LHCN-M2 (cell line): ENCODE measurements at places on chromosomes 7 and 10. TPM values are rescaled to one million over a fixed set of nuclear protein-coding genes. Genes with fewer than 3 reads are reported as not detected.

DNA sequence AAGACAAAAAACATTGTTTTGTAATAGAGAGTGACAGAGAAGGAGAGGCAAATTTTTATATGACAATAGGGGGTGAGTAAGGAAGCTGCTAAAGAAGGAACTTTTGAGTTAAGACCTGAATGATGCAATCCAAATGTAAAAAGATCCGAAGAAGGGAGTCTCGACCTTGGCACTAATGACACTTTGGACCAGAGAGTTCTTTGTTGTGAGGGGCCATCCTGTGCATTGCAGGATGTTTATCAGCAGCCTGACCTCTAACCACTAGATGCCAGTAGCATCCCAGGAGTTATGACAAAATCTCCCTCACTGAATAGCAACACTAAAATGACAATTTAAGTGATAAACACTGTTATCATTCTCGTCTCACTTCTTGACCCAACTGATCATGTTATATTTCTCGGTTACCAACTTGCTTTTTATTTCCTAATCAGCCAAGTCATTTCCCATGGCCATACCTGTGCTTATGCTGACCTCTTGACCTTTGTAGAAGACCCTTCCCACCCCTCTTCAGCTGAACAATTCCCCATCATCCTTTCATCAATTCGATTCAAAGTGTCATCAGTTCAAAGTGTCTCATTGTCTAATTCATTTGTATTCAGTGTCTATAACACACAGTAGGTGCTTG lies 30.0 kb downstream of the DGKI start:
- peak; percentile 64 for DNase-seq

DNA sequence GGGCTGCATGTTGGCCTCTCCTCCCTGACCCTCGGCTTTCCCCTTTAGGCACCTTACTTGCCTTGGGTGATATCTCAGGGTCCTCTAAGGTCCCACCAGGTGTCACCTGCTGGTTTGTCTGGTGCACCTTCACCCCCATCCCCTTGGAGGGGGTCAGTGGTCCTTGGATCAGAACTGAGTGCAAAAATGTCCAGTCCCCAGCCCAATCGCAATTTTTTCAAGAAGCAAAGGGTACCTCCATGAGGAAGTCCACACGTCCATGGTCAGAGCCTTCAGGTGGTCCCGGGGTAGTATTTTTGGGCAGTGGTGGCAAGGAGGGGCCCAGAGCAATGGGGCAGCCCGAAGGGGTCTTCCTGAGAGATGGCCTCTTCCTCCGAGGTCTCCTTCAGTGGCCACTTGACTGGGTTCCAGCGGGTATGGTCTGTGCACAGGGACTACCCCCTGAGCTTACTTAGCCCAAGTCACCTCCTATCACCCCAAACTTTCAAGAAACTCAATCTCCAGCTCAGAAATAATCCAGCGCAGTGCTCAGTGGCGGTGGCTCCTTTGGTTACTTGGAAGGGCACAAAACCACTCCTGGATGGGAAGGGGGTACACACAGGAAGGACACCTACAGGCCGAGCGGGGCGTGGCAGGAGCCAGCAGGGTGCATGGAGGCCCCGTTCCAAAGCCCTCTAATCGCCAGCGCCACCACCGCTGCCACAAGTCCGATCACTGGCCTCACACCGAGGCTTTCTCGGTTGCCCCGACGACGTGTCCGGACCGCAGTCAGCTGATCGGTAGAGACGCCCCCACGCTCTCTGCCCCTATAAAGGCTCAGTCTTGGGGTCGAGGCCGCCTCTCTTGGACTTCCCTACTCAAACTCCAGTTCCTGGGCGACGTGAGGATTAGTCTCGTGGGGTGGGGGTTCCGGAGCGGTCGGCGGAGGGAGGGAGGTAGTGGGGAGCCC lies 4.5 kb downstream of the SAP25 start:
- DNase-seq: peak; percentile 30

GRCh38 chr10:73577788-73578187 lies 13.4 kb downstream of the USP54 start:
- DNase-seq: peak; percentile 46

PTCD1 gene
- total RNA-seq: 15.0 and 19.2 TPM in 2 replicates

DNA sequence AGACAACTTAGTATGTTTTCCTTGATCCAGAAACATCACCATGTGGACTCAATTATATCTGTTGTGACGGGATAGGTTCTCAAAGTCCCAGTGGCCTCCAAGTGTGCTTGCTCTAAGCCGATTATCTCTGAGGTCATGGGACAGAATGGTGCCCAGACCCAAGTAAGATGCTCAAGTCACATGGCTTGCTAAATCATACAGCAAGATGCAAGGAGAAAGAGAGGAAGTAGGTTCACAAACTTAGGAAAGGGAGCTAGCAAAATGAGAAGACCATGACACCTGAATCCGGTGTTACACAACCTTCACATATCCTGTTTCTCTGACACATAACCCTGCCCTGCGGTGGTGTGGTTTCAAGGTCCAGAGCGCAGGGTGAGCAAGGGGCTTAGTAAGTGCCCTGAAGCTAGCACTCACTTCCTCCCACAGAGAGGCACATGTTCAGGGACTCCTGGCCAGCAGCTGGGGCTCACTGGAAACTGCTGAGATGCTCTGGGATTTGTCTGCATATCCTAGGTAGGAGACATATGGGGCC lies 590.9 kb upstream of the ANKRD30A start:
- DNase-seq: peak; percentile 92

DNA sequence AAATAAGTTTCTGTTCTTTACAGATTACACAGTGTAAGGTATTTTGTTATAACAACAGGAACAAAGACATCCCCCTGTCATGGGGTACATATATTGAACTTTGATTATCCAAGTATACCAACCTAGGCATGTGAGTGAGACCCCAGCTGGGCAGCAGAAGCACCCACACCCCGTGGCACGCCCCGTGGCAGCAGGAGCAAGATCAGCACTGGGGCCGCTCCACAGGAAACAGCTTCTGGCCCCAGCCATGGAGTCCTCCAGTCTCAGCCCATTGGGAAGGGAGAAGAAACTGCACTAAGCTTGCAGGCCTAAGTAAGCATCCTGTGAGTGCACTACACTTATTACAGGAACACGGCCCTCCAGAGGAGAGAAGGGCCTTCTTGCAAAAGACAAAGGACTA lies 24.2 kb upstream of the TMEM72 start:
- no peak for DNase-seq

- peak; percentile 71 for DNase-seq
Observed at GRCh38 chr7:19268737-19269136, 123.5 kb upstream of the FERD3L start.

- DNase-seq: no peak
Observed at GRCh38 chr10:113991091-113991860, 52.4 kb upstream of the ADRB1 start.

DNA sequence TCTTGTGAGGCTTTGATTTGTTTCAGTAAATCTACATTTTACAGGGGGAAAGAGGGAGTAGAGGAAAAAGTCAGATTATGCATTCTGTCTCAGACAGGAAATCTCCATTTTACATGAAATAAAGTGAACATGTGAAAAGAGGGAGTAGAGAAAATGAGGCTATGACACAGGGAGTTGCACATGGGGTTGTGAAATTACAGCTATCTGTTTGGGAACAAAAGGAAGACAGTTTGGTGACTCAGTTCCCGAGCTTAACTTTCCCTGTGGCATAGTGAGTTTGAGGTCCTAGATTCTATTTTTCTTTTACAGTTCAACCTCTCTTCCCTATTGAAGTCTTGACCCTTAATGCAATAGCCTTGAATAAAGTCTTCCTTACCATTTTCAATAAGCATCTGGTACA lies 63.2 kb upstream of the AGR3 start:
- no peak for DNase-seq

DNA sequence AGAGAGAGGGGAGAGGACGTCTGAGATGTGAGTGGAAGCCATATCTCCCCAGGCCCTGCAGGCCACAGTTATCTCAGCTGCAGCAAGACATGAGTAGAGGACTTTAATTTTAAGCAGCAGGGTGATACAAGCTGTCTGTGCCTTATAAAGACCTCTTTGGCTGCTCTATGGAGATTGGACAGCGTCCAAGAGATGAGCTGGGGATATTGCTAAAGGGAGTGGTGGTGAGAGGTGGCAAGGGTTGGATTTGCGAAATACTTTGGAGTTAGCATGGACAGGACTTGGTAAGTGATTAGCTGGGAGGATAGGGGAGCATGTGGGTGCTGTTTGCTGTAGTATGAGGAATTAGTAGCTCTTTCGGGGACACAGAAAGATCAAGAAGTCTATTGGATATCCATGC lies 191.8 kb downstream of the CACNB2 start:
- no peak for DNase-seq

DNA sequence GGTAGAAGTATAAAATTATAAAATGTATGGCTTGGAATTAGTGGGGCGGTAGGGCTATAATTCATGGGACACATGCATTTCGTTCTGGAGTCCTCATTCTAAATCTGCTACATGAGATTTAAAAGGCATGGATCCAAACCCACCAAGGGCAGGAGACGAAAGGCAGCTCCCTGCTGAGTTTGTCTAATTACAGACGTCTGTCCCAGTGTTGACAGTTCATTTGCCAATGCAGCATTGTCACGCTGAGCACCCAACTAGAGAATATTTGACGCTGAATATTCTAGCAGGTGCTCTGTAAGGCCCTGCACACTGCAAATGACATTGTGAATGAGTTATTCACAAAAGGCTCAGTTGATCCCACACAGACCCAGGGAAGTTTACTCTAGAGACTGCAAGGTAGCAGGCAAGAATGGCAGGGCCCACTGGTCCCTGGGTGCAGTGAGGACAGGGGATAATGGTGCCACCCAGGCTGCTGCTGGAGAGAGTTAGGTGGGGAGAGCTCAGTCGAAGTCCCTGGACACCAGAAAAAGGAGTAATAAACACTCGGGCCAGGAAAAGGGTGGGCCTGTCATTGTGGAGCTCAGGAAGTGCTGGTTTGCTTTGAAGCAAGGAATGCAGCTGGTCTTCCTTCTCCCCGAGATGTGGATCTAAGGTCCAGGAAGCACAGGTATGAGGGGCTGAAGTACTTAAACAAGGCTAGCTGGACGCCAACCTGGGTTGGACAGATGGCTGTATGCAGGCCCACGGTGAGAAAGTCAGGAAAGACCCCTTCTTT lies 75.0 kb upstream of the JCAD start:
- no peak for DNase-seq

CRHR2 gene
- not detected in 2 replicates for total RNA-seq

DNA sequence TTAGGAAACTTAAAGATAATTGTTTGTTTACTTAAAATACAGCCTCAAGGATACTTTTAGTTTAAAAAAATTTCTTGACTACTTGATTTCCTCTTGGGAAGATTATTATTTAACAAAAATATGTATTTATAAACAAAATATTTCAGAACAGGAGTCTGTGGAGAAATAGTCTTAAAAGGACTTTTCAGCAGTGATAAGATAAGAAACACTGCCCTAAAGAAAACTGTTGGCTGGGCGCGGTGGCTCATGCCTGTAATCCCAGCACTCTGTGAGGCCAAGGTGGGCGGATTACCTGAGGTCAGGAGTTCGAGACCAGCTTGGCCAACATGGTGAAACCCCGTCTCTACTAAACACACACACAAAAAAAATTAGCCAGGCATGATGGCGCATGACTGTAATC lies 22.6 kb upstream of the HERPUD2 start:
- DNase-seq: no peak

- DNase-seq: no peak
Observed at GRCh38 chr10:103923502-103923901, 5.5 kb upstream of the STN1 start.

ATRNL1 gene
- total RNA-seq: 13.0 and 13.1 TPM in 2 replicates

DNA sequence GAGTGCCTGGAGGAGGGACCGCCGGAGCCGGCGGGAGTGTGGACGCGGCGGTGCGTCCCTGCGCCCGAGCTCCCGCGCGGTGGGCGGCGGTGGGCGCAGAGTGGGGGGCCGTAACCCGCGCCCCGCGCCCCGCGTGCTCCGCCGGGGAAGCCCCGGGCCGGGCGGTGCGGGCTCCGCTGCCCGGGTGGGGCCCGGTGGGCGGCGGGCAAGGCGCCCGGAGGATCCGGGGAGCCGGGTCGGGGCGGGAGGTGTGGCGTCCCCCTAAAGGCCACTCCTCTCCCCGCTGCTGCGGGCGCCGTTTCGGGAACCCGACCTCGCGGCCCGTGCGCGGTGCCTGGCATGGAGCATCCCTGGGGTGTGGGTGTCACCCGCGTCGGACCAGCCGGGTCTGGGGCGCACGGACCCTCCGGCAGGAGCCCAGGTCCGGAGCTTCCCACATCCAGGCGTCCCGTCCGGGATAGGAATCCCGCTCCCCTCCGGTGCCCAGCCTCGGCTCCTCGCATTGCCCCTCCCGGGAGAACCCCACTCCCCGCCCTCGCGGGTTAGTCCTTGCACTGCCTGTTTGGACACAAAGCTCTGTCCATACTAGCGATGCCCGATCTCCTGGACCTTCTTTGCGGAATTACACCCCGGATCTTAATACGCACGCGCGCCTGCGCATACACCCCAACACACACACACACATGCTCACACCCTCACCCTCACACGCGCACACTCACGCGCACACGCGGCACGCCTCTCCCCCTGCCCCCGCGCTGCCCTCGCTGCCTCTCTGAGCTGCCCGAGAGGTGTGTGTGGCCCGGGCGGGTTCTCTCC lies 723 bp downstream of the MTURN start:
- DNase-seq: peak; percentile 88

DNA sequence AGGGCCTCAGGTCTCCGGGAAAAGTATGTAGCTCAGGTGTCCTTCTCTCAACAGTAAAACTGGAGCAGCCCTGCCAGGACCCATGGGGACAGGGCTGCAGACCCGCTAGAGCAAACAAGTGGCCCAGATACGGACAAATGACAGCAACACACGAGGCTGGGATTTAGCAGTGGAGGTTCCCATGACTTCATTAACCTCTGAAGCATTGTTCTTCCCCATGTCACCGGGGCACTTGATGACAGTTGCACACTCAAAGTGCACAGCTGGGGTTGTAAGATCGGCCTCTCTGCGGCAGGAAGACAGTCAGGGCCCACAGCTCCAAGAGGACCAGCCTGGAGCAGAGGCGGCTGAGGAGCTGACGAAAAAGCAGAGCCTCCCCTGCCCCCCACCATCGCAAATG lies 12.5 kb upstream of the PODXL start:
- no peak for DNase-seq

DNA sequence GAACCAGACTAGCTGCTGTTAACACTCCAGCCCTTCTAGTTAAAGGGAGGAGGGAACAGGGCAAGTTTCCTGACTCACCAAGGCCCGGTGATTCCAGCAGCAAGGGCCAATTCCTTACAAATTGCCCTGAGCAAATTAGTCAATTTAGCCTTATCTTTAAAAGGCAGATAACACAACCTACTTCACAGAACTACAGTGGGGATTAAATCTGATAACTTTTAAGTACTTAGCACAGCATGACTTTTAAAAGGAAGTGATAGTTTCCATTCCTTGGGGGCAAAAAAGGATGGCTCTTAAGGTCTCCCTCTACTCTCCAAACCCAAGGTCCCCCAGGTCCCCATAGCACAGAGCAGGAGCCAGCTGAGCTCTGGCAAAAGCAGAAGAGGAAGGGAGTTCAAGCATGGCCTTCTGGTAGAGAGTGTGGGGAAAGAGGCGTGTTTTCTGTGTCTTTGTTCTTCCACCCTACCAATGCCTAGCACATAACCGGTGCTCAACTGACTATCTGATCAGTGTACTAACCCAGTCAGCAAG lies 4.0 kb downstream of the CDCA7L start:
- no peak for DNase-seq
